Naive B cell (primary cell): ENCODE measurements at places on chromosomes 5 and 9.

GRCh38 chr9:135570456-135570855 lies 8.9 kb downstream of the PAEP start:
- H3K4me1 ChIP-seq: no peaks in the 10 kb centered on the region
- H3K27ac ChIP-seq: no peak overlapping the region
- peaks cover 16% of the 10 kb centered on the region for H3K27me3 ChIP-seq
- no peak overlapping the region for H3K4me3 ChIP-seq
- no peak for DNase-seq

DNA sequence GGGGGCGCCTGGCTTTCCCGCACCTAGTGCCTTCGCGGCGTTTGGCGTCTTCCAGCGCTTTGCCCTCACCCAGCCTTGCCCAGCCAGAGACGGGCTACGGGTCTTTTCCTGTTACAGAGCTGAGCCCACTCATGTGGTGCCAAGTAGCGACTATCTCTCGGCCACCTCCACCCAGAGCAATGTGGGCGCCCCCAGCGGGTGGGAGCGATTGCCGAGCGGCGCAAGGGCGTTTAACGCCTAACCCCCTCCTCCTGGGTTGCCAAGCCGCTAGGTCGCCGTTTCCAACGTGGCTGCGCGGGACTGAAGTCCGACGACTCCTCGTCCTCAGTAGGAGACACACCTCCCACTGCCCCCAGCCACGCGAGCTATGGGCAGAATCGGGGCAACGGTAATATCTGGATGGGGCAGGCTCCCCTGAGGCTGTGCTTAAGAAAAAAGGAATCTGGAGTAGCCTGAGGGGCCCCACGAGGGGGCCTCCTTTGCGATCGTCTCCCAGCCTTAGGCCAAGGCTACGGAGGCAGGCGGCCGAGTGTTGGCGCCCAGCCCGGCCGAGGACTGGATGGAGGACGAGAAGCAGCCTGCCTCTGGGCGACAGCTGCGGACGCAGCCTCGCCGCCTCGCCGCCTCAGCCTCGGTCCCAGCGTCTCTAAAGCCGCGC lies 5.8 kb downstream of the TLX3 start:
- H3K36me3 ChIP-seq: peaks cover 20% of the 10 kb centered on the region
- H3K4me1 ChIP-seq: peaks cover 39% of the 10 kb centered on the region
- peaks cover 84% of the 10 kb centered on the region for H3K27me3 ChIP-seq
- H3K4me3 ChIP-seq: no peak overlapping the region
- no peak overlapping the region for H3K27ac ChIP-seq
- no peak for DNase-seq

- no peaks in the 10 kb centered on the region for H3K27me3 ChIP-seq
- no peak overlapping the region for H3K4me3 ChIP-seq
- no peaks in the 10 kb centered on the region for H3K36me3 ChIP-seq
- peaks cover 12% of the 10 kb centered on the region for H3K4me1 ChIP-seq
- no peak for DNase-seq
Observed at GRCh38 chr5:69219939-69220338, 14.7 kb upstream of the CDK7 start.

DNA sequence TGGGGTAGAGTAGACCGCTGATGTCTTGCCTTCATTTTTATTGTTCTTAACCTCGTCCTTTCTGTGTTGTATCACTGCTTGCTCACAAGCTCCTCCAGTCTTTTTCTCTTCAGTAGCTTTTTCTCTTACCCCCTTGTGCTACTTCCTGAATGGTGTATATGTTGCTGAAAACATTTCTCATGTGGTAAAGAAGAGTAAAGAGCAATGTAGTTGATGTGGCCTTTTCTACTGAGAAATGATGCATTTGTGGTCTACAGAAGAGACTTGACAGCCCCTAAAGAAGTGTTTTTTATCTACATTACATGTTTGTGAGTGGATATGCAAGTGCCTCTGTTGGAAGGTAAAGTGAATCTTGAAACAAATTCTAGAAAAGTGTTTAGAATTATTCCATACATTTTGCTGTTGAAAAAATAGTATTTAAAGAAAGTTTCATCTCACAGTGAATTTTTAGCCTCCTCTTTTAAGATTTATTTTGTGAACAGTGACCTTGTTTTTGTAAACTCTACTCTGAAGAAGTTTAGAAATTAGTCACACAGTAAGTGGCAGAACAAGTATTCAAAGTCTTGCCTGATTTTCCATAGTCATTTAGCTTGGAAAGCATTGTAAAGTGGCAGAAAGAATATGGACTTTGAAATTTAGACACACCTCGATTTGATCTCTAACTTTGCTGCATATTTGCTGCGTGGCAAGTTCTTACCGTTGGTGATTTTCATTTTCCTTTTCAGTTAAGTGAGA lies 17.4 kb downstream of the CDC42SE2 start:
- peak overlapping the region; percentile 63 for H3K4me3 ChIP-seq
- peaks cover 4% of the 10 kb centered on the region for H3K36me3 ChIP-seq
- no peaks in the 10 kb centered on the region for H3K27me3 ChIP-seq
- peak overlapping the region; percentile 78 for H3K27ac ChIP-seq
- peaks cover 67% of the 10 kb centered on the region for H3K4me1 ChIP-seq

- DNase-seq: no peak
- H3K27ac ChIP-seq: no peak overlapping the region
- H3K27me3 ChIP-seq: peaks cover 25% of the 10 kb centered on the region
- no peaks in the 10 kb centered on the region for H3K36me3 ChIP-seq
- H3K4me1 ChIP-seq: no peaks in the 10 kb centered on the region
Observed at GRCh38 chr5:122442938-122443337, 130.9 kb downstream of the SNCAIP start.

DNA sequence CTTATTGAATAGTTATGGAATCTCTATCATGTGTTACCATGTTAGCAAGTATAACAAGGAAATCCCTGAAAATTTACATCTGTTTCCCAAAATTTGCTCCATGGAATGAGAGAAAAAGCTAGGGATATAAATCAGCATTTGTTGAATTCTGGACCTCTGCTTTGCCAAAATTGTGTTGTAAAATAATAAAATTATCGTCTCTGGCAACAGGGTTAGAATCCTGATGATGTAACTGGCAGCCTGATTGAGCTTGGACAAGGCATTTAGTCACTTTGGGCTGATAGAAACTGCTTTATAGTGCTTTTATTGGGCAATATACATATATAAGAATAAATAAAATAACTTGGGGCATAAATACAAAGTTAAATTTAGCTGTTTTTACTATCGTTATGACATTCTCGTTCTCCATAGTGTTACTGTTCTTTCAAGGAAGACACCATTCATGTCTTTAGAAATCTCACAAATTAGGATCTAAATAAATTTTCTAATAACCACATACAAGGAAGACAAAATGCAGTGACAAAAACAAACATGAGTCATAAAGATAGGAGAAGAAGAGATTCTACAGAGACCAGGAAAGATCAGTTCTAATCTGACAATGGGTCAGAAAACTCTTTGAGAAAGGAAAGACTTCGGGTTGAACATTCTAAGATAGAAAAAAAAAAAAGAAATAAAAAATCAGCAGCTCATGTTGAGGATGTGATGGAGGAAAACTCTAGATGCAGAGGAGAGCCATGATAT lies 145.0 kb upstream of the CDH10 start:
- no peak for DNase-seq
- H3K4me1 ChIP-seq: no peaks in the 10 kb centered on the region
- no peaks in the 10 kb centered on the region for H3K36me3 ChIP-seq
- H3K4me3 ChIP-seq: no peak overlapping the region

GRCh38 chr9:133322701-133323100 lies 13.3 kb downstream of the SURF6 start:
- no peaks in the 10 kb centered on the region for H3K36me3 ChIP-seq
- H3K4me3 ChIP-seq: no peak overlapping the region
- no peak for DNase-seq
- no peak overlapping the region for H3K27ac ChIP-seq

- DNase-seq: no peak
- peaks cover 49% of the 10 kb centered on the region for H3K4me1 ChIP-seq
- peak overlapping the region; percentile 92 for H3K4me3 ChIP-seq
- H3K36me3 ChIP-seq: peaks cover 8% of the 10 kb centered on the region
- H3K27me3 ChIP-seq: no peaks in the 10 kb centered on the region
Observed at GRCh38 chr5:143400541-143401226, 2.8 kb downstream of the NR3C1 start.

DNA sequence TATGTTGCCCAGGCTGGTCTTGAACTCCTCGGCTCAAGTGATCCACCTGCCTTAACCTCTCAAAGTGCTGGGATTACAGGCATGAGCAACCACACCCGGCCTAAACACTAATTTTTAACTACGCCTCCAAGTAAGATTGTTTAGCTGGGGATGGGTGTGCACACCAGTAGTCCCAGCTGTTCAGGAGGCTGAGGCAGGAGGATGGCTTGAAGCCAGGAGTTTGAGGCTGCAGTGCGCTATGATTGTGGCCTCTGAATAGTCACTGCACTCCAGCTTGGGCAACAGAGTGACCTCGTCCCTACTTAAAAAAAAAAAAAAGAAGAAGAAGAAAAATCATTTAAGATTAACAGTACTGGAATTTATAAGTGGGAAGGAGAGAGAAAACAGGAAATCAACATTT lies 90.8 kb upstream of the NR5A1 start:
- H3K4me3 ChIP-seq: no peak overlapping the region
- H3K36me3 ChIP-seq: no peaks in the 10 kb centered on the region
- H3K27ac ChIP-seq: no peak overlapping the region
